ENCODE measurements at places on chromosomes 7 and 10. TPM values are rescaled to one million over a fixed set of nuclear protein-coding genes. Genes with fewer than 3 reads are reported as not detected.
A peak's percentile ranks its signal among the peaks of the same experiment; 100 is the strongest.

The PNLIPRP2 gene
- not detected for total RNA-seq

DNA sequence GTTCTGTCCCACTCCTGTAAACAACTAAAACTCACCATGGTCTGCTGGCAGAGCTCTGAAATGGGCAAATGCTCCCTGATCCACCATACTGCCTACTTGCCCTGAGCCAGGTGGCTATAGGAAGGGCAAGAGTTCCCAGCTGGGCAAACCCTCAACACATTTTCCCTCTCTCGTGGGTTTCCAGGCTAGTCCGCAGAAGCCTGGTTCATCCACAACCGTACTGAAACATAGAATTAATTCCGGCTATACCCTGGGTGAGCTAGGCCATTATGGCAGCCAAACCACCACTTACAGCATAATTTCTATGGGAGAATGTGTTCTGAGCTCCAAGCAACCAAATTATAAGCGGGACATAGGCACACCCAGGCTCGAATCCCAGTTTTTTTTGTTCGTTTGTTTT lies 20.1 kb upstream of the DDIT4 start:
- no peak overlapping the region for H3K4me3 ChIP-seq
- H3K27me3 ChIP-seq, result peaks cover 3% of the 10 kb centered on the region
- H3K36me3 ChIP-seq, result no peaks in the 10 kb centered on the region
- no peak overlapping the region for H3K27ac ChIP-seq
- peaks cover 26% of the 10 kb centered on the region for H3K4me1 ChIP-seq

GRCh38 chr7:99257065-99257464 lies 15.6 kb upstream of the MYH16 start:
- H3K4me3 ChIP-seq, result no peak overlapping the region
- no peaks in the 10 kb centered on the region for H3K4me1 ChIP-seq
- H3K36me3 ChIP-seq, result no peaks in the 10 kb centered on the region
- peaks cover 2% of the 10 kb centered on the region for H3K27me3 ChIP-seq
- DNase-seq, result no peak

DNA sequence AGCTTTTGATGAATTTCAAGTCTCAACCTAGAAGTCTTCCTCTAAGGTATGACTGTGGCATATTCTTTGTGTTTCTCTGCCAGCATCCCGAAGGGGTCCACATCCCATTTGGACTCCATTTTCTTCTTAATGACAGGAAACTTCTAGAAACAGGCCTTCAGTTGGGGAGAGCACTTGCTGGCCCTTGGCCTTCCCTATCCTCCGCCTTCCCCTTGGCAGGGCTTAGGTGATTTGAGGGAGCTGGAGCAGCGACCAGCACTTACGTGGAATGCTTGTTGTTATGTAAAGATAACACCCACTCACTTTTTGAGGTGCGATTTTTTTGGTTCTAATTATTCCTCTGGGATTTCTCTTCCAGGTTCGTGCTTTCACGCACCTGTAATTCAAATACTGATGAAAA lies 42.9 kb upstream of the ZNF716 start:
- H3K27me3 ChIP-seq, result no peaks in the 10 kb centered on the region
- peaks cover 12% of the 10 kb centered on the region for H3K36me3 ChIP-seq
- no peak overlapping the region for H3K27ac ChIP-seq
- no peak for DNase-seq

DNA sequence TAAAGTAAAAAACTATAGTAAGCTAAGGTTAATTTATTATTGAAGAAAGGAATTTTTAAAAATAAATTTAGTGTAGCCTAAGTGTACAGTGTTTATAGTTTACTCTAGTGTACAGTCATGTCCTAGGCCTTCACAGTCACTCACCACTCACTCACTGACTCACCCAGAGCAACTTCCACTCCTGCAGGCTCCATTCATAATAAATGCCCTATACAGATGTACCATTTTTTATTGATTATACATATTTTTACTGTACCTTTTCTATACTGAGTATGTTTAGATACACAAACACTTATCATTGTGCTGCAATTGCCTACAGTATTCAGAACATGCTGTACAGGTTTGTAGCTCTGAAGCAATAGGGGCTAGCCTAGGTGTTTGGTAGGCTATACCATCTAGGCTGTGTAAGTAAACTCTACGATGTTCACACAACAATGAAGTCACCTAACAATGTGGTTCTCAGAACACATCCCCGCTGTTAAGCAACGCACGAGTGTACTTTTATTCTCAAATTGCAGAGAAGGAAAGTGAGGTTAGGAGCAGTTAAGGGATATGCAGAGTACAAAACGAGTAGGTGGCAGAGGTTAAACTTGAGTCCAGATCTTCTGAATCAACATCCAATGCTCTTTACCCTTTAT lies 38.9 kb upstream of the PLCE1 start:
- H3K4me3 ChIP-seq, result no peak overlapping the region
- no peaks in the 10 kb centered on the region for H3K27me3 ChIP-seq
- peak; percentile 68 for DNase-seq
- H3K36me3 ChIP-seq, result no peaks in the 10 kb centered on the region
- peak overlapping the region; percentile 55 for H3K27ac ChIP-seq

- no peaks in the 10 kb centered on the region for H3K27me3 ChIP-seq
- no peak overlapping the region for H3K4me3 ChIP-seq
- no peak for DNase-seq
Observed at GRCh38 chr10:19902456-19902855, 86.2 kb downstream of the PLXDC2 start.

DNA sequence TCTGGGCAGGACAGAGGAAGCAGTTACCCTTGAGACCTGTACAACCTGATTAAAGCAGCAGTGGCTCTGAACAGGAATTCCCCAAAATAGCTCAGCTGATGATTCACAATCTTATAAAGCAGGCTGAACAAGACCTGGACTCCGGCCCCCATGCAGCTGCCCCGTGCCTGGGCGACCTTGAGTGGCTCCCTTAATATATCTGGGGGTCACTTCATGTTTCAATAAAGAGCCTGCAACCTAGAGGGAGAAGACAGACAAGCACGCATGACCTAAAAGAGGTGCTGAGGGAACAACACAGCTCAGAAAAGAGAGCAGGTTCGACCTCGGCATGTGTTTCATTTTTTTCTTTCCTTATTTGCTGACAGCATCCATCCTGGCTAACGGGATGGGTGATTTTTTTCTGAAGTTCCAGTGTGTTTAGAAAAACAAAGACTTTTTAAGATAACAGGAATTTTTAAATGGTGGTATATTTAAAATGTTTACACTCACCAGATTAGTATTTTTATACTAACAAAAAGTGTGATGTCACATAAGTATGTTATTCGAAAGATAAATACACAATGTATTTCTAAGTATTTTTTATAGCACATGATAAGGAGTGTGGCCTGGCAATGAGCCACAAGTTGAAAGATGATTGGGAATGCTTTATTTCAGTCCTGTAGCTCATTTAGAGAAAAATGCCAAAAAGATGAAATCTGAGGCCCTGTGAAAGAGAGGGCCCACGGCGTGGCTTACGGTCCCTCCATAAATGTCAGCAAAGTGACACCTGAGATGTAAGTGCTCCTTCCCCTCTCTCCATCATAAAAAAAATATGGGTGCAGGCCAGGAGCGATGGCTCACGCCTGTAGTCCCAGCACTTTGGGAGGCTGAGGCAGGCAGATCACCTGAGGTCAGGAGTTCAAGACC lies 161.3 kb downstream of the SLIT1 start:
- H3K4me1 ChIP-seq, result peaks cover 52% of the 10 kb centered on the region
- H3K4me3 ChIP-seq, result peak overlapping the region; percentile 79
- peaks cover 13% of the 10 kb centered on the region for H3K36me3 ChIP-seq
- DNase-seq, result peak; percentile 69

The C7orf57 gene
- total RNA-seq, result 0.12 TPM

GRCh38 chr7:101486433-101487104 lies 123.9 kb downstream of the COL26A1 start:
- peak; percentile 9 for DNase-seq
- H3K4me1 ChIP-seq, result peaks cover 17% of the 10 kb centered on the region
- no peak overlapping the region for H3K27ac ChIP-seq
- H3K4me3 ChIP-seq, result peak overlapping the region; percentile 13
- peaks cover 20% of the 10 kb centered on the region for H3K27me3 ChIP-seq

DNA sequence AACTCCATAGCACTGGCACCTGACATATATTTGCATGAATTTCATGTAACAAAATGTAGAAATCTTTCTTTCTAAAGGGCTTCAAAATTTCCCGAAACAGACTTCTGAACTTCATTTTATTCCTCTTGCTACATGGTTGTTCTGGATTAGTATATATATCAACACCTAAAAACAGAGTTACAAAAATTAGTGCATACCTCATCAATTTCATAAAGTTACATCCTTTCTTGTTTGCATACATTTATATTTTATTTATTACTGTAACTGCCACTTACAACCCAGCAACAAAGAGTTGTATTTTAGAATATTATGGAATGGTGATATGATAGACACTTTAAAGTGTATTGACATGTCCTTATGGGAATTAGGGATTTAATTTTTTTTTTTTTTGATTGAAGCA lies 2.0 kb upstream of the ITGB8 start:
- no peak for DNase-seq
- H3K27me3 ChIP-seq, result peaks cover 8% of the 10 kb centered on the region
- H3K36me3 ChIP-seq, result no peaks in the 10 kb centered on the region

- DNase-seq, result no peak
- H3K27me3 ChIP-seq, result no peaks in the 10 kb centered on the region
- no peak overlapping the region for H3K4me3 ChIP-seq
- H3K27ac ChIP-seq, result no peak overlapping the region
- H3K4me1 ChIP-seq, result no peaks in the 10 kb centered on the region
- H3K36me3 ChIP-seq, result no peaks in the 10 kb centered on the region
Observed at GRCh38 chr7:85217085-85217484, 30.2 kb upstream of the SEMA3D start.

GRCh38 chr10:14602807-14603533 lies 171.7 kb downstream of the FAM107B start:
- H3K27me3 ChIP-seq, result peaks cover 4% of the 10 kb centered on the region
- no peak for DNase-seq
- H3K4me1 ChIP-seq, result peaks cover 47% of the 10 kb centered on the region
- H3K27ac ChIP-seq, result peak overlapping the region; percentile 83
- H3K36me3 ChIP-seq, result peaks cover 31% of the 10 kb centered on the region

Measured in HFFc6 (cell line).